ENCODE measurements at places on chromosomes 6 and 20. TPM values are rescaled to one million over a fixed set of nuclear protein-coding genes. Genes with fewer than 3 reads are reported as not detected.

Gene OSTM1
- total RNA-seq, result 7.5 TPM

- H3K4me1 ChIP-seq, result peaks cover 27% of the 10 kb centered on the region
- H3K27ac ChIP-seq, result peak overlapping the region; percentile 47
- H3K27me3 ChIP-seq, result no peaks in the 10 kb centered on the region
- no peak for DNase-seq
Measured at GRCh38 chr20:48697845-48698491, 129.8 kb downstream of the PREX1 start.

Gene RNF217
- 0.09 TPM for total RNA-seq

DNA sequence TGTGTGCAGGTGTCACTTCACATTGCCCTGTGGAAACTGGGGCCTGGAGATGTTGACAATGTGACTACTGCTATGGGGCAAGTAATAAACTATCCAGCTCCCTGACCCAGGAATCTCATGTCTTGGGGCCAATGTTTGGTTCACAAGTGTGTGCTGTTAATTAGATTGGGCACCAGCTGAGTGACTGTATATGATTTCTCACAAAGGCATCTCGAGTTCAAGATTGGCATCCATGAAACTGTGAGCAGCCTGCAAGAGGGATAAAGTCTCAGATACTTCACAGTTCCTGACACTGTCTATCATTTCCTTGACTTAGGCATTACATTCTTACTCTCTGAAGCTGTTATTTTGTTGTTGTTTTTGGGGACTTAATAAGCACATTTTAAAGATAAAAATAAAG is 264.0 kb downstream of the PRKN start:
- no peak for DNase-seq
- no peak overlapping the region for H3K27ac ChIP-seq
- no peak overlapping the region for H3K4me3 ChIP-seq

Gene TTK
- total RNA-seq, result 31.6 TPM

- H3K4me3 ChIP-seq, result no peak overlapping the region
- peaks cover 19% of the 10 kb centered on the region for H3K4me1 ChIP-seq
- peaks cover 59% of the 10 kb centered on the region for H3K36me3 ChIP-seq
- DNase-seq, result no peak
Measured at GRCh38 chr6:151409260-151409659, 17.9 kb upstream of the ZBTB2 start.

All from activated CD8-positive, alpha-beta T cell treated with anti-CD3 and anti-CD28 coated beads for 36 hours (primary cell).